HL-60 (cell line): ENCODE measurements at places on chromosomes 2 and 18.

- DNase-seq = no peak
Measured at GRCh38 chr18:54528942-54529376, 62.1 kb upstream of the DYNAP start.

- no peak for DNase-seq
Measured at GRCh38 chr2:117918608-117919007, 95.3 kb downstream of the CCDC93 start.

- DNase-seq = no peak
Measured at GRCh38 chr2:23859983-23860382, 66.9 kb downstream of the ATAD2B start.

DNA sequence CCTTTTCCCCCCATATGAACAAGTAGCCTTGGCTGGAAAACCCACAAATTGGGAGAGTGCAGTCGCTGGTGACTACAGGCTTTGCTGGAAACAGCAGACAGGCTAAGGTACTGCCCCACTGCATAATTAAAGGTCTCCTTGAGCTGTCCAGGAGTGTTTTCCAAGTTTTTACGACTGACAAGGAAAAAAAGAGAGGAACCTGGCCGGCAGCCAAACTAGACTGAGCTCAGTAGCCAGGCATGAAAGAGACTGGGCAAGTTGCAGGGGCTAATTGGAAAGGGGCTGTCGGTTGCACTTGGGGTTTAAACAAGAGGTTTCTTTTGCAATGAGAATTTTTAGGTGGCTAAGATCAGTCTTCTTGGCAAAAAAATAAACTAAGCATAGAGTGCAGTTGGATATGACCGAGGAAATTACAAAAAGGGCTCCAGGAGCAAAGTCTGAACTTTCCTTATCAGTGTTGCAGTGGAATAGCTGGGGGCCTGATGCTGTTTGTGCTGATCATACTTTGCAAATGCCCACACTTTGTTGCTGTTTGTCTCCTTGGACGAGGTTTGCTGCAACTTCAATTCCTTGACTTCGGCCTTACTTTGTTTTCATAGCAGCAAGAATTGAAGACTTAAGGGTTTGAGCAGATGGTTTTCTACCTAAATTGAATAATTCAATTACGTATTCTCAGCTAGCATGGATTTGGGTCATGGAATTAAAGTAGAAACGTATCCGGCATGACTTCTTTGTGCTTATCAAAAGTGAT is 2.1 kb downstream of the GULP1 start:
- DNase-seq = no peak

GRCh38 chr2:56784046-56784445 is 600.3 kb downstream of the CCDC85A start:
- DNase-seq = no peak

DNA sequence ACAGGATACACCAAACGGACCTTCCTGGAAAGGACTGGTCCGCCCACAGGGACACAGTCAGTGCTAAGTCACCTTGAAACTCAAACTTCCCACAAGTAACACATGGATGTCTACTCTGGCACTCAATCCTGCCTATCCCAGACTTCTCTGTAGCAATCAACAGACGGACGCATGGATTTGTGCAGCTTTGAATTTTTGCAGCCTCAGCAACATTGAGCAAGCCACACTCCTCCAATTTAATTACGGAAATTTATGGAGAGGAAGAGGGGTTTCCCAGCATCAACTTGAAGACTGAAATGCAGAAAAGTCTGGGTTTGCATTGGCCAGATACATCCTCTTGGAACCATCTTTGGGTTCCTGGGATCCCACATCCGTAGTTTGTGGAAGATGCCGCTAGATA is 26.2 kb downstream of the DNER start:
- DNase-seq = no peak

DNA sequence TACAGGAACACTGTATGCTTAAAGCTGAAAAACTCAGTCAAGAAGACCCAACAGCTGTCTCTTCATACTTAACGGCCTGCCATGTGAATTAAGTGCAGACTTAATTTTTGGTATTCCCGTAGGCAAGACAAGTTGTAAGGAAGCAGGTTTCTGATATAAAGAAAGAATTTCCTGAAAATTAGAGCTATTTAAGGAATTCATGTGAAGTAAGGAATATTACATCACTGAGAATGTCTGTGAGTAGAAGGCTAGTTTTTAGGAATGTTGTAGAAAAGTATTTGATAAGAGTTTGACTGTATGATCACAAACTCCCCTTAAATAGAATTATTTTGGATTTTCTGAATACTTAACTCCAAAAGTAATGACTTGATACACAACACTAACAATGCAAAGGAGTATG is 51.0 kb downstream of the WDR33 start:
- no peak for DNase-seq

- no peak for DNase-seq
Measured at GRCh38 chr18:76052227-76052595, 442.8 kb downstream of the ZNF516 start.

DNA sequence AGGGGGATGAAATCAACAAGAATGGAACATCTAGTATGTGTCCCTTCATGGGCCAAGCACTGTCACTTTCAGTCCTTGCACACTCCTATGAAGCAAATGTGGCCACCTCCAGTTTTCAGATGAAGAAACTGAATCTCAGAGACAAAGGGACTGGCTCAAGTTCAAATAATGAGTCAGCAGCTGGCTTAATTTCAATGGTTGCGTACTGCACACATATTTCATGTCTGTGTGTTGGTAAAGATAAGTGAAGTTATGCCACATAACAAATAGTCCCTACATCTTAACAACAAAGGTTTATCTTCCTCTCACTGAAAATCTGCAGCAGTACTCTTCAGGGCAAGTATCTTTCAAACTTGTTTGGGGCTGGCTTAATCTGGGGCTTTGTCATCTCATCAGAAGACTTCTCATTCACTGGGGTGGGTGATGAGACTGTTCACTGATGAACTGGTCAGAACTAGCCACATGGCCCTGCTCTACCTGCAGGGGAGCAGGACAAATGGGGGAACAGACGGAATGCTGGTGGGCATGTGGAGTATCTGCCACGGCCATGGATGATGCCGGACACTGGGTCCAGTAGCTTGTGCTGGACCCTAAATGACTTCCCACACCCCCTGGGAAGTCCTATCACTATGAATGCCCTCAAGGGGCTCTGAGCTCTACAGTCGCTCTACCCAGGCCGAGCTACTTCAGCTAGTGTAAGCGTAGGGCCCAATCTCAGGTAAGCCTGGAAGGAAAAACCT is 263.2 kb downstream of the CYP26B1 start:
- DNase-seq = no peak

DNA sequence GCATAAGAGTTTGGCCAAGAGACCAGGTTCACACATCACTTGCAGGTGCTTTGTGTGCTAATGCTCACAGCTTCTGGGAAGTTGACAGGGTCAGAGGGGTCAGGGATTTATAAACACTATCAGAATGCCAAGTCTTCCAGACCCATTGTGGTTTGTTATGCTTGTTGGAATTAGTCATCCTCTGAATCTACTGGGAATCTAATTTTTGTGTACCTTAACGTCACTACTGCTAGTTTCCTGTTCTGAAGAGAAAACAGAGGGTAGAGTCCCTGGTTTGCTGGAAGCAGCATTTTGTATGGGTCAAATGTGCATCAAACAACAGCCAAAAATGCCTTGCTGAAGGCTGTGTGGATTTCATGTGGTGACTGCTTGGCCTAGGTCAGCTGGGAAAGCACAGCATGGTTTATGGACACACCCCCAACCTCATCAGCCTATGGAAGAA is 33.3 kb downstream of the ANTXR1 start:
- DNase-seq = no peak

- no peak for DNase-seq
Measured at GRCh38 chr18:79868168-79868784, 70.5 kb downstream of the KCNG2 start.

DNA sequence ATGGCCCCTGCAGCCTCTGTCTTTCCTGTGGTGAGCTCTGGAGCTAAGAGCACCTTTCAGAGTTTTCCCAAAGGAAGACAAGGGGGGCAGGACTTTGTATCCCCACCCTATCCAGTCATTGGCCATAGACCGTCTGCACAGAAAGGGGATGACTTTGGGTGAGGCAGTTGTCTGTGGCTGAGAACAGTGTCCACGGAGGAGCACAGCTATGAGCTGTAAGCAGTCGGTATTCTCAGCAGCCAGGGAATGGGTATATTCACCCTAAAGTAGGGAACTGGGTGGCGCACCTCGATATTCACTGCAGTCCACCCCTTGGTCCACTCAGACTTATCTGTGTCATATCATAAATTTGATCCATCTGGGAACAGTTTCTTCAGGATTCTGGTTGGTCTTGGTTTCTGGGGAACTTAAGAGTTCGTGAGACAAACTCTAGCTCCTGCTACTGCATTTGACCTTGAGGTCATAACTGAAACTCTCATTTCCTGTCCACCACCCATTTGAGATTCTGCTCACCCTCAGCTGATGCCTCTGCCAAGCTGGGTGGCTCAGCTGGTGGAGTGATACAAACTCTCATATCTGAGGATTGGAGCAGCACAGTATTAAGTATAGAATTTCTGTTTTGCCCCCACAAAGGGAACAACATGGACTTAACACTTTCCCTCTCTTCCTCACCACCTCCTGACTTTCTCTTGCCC is 45.2 kb upstream of the SCG2 start:
- DNase-seq = no peak

- no peak for DNase-seq
Measured at GRCh38 chr2:57862727-57863126, 183.9 kb upstream of the VRK2 start.

DNA sequence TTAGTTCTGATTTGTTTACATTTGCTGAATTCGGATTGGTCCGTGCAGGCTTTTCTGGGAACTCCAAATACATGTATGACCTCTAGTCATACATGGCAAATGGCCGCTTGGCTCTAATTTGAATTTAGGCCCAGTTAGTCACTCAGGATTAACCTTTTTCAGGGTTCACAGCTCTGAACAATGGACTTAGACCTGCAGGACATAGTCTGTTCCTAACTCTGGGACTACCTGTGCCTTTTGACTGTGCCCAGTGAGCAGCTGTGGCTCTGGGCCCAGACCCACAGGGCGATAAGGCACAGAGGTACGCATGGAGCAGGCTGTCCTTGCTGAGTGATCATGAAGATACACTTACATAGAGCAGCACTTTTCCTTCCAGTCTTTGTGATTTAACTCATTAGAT is 28.5 kb downstream of the IL37 start:
- DNase-seq = no peak

DNA sequence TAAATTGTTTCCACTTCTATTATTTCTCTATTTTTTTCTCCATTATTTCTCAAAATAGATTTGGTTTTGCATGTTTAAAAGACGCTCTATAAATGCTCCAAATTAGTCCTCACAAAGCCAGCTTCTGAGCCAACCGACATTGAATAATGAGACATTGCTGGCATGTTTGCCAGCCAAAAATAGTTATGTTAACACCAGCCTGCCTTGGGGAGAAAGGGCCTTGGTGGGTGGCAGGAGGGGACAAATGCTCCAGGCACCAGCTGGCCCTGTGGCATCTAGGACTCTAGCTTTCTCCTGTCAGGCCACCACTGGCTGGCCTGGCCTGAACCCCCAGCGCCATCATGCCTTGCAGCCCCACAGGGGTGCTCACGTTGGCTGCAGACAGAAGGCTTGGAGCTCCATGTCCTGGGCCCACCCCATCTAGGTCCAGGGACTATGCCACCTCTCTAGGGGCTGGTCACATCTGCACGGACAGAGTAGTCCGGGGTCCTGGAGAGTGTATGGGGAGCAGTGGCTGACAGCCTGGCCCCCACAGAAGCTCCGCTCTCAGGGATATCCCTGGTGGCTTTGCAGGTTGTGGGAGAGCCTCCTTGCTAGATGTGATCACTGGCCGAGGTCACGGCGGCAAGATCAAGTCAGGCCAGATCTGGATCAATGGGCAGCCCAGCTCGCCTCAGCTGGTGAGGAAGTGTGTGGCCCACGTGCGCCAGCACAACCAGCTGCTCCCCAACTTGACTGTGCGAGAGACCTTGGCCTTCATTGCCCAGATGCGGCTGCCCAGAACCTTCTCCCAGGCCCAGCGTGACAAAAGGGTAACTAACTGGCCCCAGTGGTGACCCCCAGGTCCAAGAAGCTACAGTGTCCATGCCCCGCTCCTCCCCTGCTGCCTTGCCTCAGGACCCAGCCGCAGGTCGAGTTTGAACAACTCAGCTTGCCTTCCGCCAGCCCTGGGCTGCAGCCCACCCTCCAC is 12.5 kb downstream of the ABCG8 start:
- no peak for DNase-seq

DNA sequence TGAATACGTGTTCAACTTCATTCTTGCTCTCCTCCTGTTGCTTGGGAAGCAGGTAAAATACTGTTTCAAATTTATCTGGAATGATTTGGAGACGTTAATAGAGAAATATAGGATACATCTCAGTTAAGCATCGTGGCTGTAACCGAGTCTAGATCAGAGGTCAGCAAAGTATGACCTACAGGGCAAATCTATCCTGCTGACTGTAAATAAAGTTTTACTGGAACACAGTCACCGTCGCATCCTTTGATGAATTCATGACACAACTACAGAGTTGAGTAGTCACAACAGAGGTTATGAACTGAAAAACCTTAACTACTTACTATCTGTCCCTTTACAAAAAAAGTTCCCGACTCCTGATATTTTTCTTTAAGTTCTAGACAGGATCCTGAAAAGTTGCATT is 86.6 kb downstream of the SP100 start:
- DNase-seq = no peak

DNA sequence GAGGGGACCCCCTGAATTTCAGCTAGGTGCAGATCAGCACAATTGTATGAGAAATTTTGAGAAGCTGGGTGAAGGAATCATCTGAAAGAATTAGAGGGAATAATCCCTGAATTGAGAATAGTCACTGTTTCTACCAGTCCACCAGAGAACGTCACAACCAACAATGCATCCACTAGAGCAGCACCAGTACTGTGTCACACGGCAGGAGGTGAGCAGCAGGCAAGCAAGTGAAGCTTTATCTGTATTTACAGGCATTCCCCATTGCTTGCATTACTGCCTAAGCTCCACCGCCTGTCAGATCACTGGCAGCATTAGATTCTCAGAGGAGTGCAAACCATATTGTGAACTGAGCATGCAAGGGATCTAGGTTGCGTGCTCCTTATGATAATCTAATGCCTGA is 40.7 kb downstream of the GDF7 start:
- no peak for DNase-seq

DNA sequence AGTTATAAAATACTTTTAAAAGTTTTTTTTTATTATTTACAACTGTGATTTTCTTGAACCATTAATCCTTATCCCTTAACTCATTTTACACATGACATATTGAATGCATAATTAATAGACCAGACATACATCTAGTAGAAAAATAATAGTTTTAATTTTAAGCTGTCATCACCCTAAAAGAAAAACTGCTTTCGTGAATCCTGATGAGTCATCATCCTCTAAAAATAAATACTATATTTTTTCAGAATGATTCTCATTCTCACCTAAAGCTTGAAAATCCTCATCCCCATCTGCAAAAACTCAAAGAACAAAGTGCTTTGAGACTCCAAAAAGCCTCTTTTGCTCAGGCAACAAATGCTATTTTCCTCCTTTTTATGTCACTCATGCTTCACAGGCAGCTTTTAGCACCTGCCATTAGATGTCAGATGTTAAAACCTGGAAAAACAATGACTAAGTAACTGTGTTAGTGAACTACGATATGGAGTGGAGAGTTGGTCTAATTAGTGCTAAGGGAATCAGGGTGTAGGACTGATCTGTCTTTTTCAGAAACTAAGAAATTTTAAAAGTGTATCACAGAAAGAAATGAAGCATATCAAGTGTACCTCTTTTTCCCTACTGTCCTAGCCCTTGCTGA is 297.6 kb downstream of the TMX3 start:
- DNase-seq = no peak
